ENCODE measurements at places on chromosomes 1 and 21.
A peak's percentile ranks its signal among the peaks of the same experiment; 100 is the strongest.

DNA sequence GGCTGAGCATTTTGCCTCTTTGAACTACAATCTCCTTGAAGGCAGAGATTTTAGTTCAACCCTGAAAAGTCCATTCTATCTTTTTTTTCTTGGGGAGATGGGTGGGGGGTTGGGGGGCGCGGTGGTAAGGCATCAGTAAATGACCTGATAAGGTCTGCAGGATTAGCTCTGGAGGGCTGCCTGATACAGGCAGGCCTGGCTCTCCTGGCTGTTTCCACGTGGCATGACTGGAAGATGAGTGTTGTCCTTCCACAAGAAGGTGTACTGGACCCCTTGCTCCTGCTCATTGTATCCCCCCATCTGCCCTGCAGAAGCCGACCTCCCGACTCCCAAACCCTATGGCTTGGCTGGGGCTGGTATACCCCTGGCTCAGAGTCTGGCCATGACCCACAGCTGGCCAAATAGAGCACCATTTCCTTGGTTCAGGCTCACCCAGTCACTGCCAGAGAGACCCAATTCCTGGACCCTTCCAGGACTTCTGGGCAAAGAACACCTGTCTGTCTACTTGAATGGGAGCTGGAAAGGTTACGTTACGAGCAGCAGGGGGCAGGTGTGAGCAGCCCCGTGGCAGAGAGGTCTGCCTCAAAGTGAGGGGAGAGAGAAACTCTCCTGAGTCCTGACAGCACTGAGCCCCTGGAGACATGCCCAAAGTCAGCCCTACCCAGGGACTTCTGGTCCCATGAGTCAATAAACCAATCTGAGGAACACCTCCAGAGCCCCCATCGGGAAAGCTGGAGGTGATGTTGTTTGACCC lies 17.0 kb downstream of the DHRS3 start:
- peak; percentile 63 for DNase-seq

DNA sequence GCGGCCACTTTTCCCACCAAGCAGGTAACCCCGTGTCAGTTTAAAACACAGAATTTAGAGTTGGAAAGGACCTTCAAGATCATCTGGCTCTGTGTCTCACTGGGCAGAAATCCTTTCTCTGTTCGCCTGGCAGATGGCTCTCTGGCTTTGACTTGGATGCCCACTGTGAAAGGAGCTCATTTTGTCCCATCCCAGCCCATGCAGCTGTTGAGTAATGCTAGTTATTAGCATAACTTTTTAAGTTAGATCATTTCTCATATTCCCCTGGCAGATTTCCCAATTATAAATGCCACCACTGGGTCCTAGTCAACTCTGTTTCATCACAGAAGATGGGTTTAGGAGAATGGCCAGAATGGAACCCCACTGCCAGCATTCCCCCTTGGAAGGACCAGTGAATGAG lies 55.9 kb downstream of the SLC35F3 start:
- no peak for DNase-seq

DNA sequence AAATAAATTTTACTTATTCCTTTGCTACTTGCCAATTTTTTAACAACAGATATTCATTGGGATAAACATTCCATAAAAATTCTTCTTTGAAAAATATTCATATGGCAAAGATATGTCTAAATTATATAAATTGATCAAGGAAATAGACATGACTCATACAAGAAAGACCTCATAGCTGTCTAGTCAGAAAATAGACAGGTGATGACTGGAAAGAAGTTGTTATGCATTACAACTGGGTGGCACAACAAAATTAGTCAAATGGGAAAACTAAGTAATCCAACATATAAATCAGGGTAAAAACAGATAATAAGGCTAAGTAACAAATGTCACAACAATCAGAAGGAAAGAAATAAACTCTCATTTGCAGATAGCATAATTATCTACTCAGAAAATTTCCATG lies 92.0 kb downstream of the USH2A start:
- DNase-seq, result no peak

DNA sequence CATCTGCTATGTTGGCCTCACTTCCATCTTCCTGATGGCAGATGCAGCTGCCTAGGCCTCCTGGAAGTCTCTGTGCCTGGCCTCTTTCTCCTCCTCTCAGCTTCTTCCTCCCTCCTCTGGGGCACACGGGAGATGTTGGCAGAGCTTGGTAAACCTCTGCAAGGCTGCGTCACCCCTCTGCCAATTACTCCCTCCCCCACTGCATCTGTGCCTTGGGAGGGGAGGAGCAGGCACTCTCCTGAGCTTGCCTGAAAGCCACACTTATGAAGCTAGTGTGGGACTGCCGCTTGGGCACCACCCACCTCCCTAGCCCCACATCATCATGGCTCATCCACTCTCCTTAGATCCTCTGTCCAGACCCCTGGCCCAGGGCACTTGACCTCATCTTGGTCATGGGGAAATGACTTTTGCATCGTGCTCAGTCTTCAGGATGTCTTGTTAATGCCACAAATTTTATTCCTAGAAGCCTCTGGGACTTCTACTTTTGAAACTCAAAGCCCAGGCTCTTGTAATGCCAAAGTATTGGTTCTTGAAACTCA lies 7.3 kb upstream of the TMEM51 start:
- DNase-seq, result no peak

GRCh38 chr1:31127266-31127665 lies 61.7 kb upstream of the PUM1 start:
- no peak for DNase-seq

- DNase-seq, result peak; percentile 60
These were observed 2.5 kb downstream of the TGFBR3 start for GRCh38 chr1:91883470-91883869.

- no peak for DNase-seq
These were observed 86.2 kb downstream of the C1orf94 start for GRCh38 chr1:34262921-34263320.

GRCh38 chr1:52139817-52140540 lies 1.9 kb upstream of the ZFYVE9 start:
- peak; percentile 71 for DNase-seq

DNA sequence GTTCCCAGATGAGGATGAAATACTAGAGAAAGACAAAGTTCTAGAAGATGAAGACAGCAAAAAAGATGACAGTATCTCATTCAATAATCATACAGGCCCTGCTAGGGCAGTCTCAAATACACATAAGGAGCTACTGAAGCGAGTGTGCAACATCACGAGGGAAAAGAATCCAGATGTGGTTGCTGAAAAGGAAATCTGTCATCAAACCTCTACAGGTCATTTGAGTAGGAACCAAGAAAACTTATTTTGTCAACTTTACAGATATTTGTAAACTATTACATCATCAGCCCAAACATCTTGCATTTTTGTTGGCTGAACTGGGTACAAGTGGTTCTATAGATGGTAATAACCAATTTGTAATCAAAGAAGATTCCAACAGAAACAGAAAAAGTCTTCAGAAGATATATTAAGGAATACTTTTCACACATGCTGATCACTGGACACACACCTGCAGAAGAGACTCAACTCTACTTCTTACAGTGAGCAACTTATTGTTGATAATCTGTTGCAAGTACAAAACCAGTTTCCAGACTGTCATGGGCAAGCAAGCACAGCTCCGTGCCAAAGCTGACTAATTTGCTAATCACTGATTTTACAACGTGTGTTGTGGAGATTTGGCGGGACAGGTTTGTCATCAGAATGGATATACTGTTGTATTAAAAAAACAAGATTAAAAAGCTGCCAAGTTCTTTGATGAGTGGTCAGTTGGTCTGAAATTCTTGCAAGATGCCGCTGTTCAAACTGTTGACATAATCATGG lies 42.1 kb downstream of the TRIM33 start:
- peak; percentile 10 for DNase-seq

DNA sequence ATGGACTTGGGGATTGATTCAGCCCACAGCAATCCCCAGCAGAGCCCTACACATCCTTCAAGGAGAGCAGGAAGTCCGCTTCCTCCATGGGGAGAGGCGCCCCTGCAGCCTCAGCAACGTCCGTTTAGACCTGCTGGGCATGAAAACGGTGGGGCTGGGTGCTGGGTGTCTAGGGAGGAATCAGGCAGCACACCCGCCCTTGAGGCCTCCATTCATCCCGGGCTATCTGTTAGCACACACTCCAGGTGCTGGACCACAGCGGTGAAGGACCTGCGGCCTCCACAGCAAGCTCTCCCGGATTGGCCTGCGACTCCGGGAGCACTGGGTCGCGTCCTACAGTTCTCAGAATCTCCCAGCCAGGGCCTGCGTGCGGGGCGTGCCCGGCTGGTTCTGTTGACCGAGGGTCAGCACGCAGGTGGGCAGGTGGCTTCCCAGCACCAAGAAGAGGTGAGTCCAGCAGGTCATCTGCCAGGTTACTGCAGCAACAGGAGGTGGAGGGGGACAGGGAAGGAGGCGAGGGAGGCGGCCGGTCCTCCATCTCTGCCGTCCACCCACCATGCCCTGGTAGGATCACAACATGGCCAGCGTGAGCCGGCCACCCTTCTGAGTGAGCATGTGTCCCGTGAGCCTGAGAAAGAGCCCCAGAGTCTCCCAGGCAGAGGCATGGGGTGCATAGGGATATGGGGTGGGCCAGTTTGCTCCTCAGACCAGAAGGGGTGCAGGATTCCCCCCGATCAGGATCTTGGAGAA lies 96.6 kb downstream of the RIPK4 start:
- DNase-seq, result no peak

DNA sequence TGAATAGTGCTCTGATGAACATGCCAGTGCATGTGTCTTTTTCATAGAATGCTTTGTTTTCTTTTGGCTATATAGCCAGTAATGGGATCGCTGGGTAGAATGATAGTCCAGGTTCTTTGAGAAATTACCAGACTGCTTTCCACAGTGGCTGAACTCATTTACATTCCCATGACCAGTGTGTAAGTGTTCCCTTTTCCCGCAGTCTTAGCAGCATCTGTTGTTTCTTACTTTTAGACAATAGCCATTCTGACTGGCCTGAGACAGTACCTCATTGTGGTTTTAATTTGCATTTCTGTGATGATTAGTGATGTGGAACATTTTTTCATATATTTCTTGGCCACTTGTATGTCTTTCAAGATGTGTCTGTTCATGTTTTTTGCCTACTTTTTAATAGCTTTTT lies 784.5 kb downstream of the USP25 start:
- DNase-seq, result no peak

DNA sequence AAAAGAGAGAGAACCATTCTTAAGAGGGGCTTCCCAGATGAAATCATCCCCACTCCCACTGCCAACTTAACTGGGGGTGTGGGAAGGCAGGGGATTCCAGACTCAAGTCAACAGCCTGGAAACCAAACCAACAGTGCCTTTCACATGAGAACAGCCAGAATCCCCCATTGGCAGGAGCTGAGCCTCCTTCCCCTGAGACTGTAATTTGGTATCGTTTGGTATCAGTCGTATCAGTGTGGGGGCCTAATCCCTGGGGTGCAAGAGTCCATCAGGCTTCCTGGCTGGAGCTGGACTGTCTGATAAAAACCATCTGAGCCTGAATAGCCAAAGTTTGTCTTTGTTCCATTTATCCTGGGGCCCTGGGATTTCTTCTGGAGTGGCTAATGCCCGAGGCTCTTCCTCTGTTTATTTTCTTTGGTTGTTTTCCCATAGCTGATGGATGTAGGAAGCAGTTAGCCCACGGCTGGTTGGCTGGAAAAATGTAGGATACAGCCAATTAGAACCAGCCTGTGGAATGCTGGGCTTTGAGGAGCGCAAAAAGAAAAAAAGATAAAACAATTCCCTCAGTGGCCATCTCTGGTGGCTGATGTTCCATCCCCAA lies 84.6 kb downstream of the LAMC2 start:
- no peak for DNase-seq

- no peak for DNase-seq
These were observed 5.5 kb upstream of the TRAPPC10 start for GRCh38 chr21:44006656-44007055.

DNA sequence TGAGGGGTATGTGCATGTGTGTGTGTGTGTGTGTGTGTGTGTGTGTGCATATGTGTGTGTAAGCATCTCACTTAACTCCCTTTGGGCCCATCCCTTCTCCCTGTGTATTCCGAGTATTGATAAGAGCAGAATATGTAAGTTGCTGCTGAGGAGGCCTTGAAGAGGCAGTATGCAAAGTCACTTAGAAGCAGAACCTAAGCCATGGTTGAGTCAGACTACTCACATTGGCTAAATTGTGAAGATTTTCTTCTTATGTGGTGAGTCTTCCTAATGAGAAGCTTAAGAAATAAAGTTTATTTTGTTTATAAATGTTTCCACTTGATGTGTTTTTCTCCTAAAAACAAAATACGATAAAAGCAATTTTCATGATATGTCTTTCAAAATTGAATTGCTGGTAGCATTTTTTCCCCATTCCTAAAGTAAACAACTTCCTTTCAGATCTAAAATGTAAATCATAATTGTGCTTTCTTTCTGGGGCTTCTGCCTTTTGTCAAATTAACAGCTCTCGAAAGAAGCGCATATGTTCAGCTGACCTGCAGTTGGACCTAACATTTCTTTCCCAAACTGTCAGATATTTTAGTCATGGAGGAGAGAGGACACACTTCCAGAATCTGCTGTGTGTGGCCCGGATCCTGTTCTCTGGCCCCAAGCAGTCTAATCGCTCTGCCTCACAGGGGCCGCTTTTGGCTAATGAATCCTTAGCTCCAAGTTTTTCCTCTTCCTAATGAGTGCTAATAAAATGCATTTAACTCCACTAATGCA lies 284.0 kb downstream of the DUSP10 start:
- DNase-seq, result no peak

GRCh38 chr1:164602480-164603093 lies 43.6 kb downstream of the PBX1 start:
- DNase-seq, result no peak

DNA sequence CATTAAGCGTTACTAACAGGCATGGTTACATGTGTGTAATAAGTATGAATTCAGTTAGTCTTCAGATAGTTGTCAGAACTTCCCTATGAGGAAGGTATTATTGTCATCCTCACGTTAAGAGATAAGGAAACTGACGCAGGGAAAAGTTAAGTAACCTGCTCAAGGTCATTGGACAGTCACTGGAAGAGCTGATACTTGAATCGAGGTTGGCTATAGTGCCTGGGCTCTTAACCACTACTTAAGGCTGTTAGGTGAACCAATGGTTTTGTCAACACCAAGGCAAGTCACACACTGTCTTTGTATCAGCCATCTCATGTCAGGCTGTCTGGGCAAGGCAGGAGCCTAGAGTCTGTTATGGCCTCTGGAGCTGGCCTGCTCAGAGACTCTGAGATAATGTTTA lies 16.2 kb downstream of the MFSD2A start:
- no peak for DNase-seq

- no peak for DNase-seq
These were observed 17.6 kb downstream of the GALNT2 start for GRCh38 chr1:230084408-230085177.

DNA sequence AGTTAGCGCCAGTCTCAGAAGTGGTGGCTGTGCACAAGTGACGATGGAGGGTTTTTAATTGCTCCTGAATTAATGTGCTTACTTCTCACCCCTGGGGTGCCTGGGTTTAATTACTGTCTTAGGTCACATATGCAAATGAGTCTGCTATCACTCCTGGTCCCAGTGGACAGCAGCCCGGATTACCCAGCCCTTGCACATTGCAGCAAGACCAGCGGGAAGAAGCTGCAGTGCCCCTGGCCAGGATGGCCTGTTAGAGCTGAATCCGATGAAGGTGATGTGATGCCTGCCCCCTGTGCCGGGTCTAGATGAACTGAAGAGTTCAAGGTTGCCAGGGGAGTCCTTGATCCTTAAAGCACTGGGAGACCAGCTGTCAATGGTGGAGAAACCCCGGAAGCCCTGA lies 24.2 kb downstream of the ENO1 start:
- no peak for DNase-seq

- no peak for DNase-seq
These were observed 80.5 kb downstream of the PDE9A start for GRCh38 chr21:42733874-42734273.
